CD4-positive, alpha-beta memory T cell (primary cell): ENCODE measurements at places on chromosomes 6 and 20. TPM values are rescaled to one million over a fixed set of nuclear protein-coding genes. Genes with fewer than 3 reads are reported as not detected.

DNA sequence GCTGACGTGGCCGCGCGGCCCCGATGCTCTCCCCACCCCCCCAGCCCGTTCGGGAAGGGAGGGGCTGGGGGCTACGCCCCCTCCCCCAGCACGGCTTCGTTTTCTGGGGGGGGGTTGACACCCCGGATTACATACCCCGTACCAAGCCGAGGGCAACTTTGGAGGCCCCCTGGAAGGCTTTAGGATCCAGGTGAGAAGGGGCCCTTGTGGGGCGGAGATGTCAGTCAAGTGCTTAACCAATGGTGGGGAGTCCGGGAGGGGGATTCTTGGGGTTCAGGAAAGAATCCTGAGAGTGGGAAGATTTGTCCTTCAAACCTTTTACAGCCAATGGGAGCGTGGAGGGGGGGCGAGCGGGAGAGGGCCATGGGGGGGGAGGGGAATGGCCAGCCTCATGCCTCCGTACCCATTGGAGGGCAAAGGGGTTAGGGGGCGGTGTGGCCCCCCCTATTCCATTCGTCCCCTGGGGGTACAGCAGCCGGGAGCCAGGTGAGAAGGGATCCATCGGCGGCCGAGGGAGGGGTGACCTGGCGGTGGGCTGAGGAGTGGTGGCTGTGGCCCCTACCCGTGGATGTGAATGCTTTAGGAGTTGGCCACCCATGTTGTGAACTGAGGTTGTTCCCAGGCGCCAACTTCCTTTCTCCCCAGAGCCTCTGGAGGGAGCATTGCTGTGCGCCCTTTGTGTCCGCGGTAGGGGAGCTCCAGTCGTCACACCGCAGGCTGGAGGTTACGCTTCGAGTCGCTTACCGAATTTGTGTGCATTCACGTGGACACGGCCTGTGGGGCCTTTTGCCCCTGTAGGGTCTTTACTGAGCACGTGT, 682 bp downstream of the BRD2 start:
- H3K4me1 ChIP-seq, result peaks cover 32% of the 10 kb centered on the region
- H3K4me3 ChIP-seq, result peak overlapping the region; percentile 90
- peak overlapping the region; percentile 95 for H3K27ac ChIP-seq
- H3K36me3 ChIP-seq, result no peaks in the 10 kb centered on the region
- peak; percentile 43 for DNase-seq

- no peaks in the 10 kb centered on the region for H3K4me1 ChIP-seq
- no peak for DNase-seq
- H3K27ac ChIP-seq, result no peak overlapping the region
- no peak overlapping the region for H3K4me3 ChIP-seq
Measured at GRCh38 chr6:22145823-22146677, 150.8 kb downstream of the PRL start.

DNA sequence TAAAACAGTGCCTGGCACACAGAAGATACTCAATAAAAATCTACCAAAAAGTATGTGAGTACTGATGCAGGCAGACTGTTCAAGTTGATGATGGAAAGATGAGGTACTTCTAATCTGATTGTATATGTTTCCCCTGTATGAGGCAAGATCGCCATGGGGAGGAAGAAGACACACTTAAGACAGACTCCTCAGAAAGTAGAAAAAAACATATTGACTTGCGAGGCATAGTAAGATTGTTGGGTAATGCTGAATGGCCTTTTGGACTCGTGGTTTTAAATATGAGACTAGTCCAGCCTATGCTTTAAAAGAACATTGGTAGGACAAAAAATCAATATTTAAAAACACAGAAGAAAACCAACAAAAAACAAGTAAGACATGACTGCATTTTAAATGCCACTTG, 72.6 kb downstream of the SHPRH start:
- no peaks in the 10 kb centered on the region for H3K27me3 ChIP-seq
- no peak overlapping the region for H3K27ac ChIP-seq
- no peak for DNase-seq
- H3K4me3 ChIP-seq, result no peak overlapping the region

Gene FOXS1
- not detected for total RNA-seq

Gene HLA-DRB5
- total RNA-seq, result 1.9 TPM

DNA sequence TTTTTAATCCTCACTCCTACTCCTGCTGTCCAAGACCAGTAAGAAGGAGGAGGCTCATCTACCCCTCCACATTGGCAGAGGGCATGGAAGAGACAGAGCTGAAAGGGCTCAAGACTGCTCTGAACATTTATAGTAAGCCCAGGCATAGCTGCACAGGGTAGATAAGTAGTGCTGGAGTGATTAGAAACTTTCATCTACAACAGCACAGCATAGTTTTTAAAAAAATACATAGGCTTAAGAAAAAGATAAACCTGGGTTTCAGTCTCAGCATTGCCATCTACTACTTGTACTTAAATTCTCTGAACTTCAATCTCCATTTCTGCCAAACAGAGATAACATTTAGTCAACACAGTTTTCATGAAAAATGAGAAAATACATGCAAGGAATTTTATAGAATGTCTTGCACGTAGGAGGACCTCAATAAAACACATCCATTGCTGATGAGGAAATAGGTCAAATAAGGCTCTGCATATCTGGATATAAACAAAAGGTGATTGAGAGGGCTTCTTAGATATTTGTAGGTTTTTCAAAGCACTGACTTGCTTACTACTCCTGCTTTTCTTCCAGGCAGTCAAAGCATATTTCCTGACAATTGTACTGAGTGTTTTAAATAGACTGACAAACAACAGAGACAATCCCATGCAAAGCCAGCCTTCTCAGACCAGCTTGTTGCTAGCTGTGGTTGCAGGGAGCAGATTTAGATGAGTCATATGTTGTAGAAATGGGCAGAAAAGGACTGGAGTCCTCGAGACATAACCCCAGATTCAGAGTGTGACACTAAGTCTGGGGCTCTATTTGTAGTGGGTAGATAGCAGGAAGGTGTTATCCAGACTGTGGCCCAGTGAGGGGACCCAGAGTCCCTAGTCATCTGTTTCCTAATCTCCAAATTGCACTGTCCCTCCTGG, 107.4 kb upstream of the TAB2 start:
- no peak for DNase-seq
- H3K27me3 ChIP-seq, result no peaks in the 10 kb centered on the region
- no peaks in the 10 kb centered on the region for H3K36me3 ChIP-seq
- H3K27ac ChIP-seq, result no peak overlapping the region
- H3K4me3 ChIP-seq, result no peak overlapping the region

Gene CSNK2A1
- 81.6 TPM for total RNA-seq

GRCh38 chr6:6969761-6970223, 138.0 kb upstream of the RREB1 start:
- H3K27me3 ChIP-seq, result no peaks in the 10 kb centered on the region
- H3K4me3 ChIP-seq, result no peak overlapping the region
- no peaks in the 10 kb centered on the region for H3K4me1 ChIP-seq
- DNase-seq, result no peak
- no peak overlapping the region for H3K27ac ChIP-seq

Gene CST4
- not detected for total RNA-seq

- no peak overlapping the region for H3K27ac ChIP-seq
- no peaks in the 10 kb centered on the region for H3K4me1 ChIP-seq
- H3K36me3 ChIP-seq, result no peaks in the 10 kb centered on the region
- H3K27me3 ChIP-seq, result no peaks in the 10 kb centered on the region
- H3K4me3 ChIP-seq, result no peak overlapping the region
- DNase-seq, result no peak
Measured at GRCh38 chr6:21476112-21476511, 117.4 kb upstream of the SOX4 start.

- no peak overlapping the region for H3K4me3 ChIP-seq
- no peaks in the 10 kb centered on the region for H3K4me1 ChIP-seq
- DNase-seq, result no peak
- peaks cover 3% of the 10 kb centered on the region for H3K27me3 ChIP-seq
- H3K36me3 ChIP-seq, result no peaks in the 10 kb centered on the region
Measured at GRCh38 chr6:1280666-1281300, 31.1 kb upstream of the FOXQ1 start.

GRCh38 chr6:56820060-56820459, 134.8 kb upstream of the BEND6 start:
- H3K36me3 ChIP-seq, result no peaks in the 10 kb centered on the region
- DNase-seq, result no peak
- H3K4me3 ChIP-seq, result no peak overlapping the region
- H3K27me3 ChIP-seq, result no peaks in the 10 kb centered on the region
- no peaks in the 10 kb centered on the region for H3K4me1 ChIP-seq
- no peak overlapping the region for H3K27ac ChIP-seq
